ENCODE measurements at places on chromosomes 7 and 10.

DNA sequence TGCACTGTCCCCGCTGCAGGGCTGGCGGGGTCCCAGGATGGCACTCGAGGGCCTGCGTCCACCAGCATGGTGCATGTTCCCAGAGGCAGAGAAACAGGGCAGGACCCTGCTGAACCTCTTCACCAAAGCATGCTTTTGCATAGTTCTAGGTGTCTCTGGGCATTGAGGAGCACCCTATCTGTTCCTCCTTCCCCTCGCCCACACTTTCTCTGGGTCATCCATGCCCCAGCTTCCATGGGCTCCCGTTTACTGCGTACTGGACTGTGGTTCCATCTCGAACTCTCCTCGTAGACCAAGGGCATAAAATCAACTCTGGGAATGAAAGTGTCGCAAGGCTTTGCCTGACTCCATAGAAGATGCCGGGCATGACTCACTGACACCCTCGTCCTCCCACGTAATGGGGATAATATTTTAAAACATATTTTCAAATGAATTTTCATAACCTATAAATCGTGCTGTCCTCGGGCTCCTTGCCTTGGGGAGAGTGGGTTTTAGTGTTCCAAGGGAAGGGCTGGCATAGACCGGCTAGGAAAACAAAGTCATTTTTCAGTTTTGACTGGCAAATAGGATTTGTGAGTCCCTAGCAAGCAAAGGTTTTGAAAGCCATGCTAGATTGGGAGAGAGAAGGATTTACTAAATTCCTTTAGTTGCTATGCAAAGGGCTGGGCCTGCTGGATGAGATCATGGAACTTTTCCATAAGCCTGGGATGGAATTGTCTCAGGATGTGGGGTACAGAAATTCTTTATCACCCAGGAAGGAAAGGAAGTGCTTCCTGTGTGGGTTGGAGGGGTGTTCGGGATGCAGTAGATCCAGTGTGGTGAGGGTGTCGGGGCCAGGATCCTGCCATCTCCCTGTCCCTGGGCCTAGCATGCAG is 498.7 kb upstream of the MKI67 start:
- no peak for DNase-seq

GRCh38 chr7:31776616-31777015 is 89.6 kb downstream of the PPP1R17 start:
- DNase-seq, result no peak

DNA sequence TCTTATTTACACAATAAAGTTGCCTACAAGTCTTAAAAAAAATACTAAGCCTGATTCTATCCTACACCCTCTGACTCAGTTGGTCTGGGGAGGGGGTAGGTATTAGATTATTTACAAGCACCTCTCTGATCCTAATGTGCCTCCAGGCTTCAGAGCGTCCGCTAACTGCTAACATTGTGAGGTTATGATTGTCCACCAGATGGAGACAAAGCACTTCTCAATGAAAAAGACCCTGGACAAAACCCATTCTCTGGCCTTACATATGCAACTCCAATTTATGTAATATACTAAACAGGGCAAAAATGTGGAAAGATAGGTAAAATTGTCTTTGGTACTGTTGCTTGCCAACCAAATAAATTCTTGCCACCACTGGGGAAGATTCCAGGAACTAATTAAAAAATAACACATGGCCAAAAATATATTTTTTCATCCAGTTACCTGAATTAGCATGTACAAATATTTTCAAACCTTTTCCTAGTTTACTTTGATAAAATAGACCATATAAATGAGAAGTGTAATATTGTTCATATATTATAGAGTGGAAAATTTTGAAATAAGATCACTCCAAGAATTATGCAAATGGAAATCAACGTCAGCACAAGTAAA is 92.4 kb downstream of the KIF20B start:
- DNase-seq, result peak; percentile 66

GRCh38 chr10:27030060-27030459 is 70.2 kb downstream of the ANKRD26 start:
- no peak for DNase-seq

GRCh38 chr10:88938039-88938438 is 14.5 kb downstream of the ACTA2 start:
- DNase-seq, result no peak

DNA sequence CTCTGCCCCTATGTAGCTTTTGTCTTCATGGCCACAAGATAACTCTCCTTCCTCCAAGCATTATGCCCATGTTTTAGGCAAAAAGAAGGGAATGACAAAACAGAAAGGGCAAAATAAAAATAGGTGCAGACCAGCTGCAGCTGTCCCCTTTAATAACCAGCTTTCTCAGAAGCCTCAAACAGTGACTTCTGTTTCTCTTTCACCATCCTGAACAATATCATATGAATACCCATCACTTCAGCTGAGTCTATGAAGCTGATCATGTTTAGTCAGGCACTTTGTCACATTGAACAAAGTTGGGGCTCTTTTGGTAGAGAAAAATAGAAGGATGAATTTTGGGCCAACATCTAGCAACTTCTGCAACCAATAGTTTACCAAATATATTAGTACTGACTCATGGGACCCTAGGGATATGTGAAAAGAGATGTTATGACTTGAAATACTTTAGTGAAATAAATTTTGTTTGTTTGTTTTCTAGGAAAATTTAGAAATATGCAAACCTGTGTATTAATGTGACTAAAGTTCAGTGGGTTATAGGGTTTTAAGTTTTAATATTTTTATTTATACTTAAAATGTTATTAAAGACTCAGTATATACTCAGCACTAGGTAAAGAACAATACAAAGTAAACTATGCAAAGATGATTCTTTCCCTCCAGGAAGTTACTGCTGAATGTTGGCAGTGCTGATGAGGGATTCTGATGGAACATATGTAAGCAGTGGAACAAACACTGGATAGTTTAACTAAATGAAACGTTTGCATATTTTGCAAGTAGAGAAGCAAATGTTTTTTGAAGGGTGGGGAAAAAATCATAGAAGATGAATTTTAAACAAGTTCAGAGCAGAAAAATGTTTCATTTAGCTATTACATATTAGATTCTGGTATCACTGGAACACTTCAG is 133.7 kb downstream of the FOXP2 start:
- no peak for DNase-seq

DNA sequence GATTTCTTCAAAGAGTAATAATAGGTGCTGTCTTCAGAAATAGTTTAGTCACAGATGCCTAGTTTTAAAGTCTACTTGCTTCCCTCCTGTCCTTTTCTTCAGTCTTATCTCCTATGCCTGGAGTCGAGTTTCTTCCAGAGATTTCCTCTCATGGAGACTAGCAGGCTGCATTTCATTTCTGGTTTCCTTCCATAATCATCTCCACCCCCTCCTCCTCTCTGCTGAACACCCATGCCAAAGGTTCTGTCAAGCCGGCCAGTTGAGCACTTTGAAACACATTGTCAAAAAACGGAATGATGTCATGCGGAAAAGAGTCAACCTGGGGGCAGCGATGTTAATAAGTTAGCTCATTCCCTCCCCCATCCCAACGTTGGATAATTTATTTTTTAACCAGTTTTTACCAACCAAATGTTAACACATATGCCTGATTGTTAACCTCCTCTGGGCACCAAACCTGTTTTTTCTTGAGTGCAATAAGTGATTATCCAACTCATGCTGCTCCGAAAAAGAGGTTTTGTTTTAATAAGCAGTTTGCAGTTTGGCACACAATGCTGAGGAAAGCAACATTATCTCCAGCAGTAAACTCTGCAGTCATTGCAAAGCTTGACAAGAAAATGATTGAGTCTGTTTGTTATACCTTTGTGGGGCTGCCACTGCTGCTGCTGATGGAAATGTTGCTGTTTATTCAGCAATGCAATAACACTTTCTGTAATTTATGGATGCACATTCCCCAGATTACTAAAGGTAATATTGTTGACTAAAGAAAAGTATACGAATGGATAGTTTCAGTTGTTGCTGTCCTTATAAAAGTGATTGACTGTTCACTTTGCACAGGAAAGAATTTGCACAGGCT is 161.6 kb downstream of the LRMDA start:
- no peak for DNase-seq

GRCh38 chr7:87316097-87316700 is 29.3 kb upstream of the CROT start:
- no peak for DNase-seq

GRCh38 chr7:47380325-47381133 is 201.4 kb downstream of the TNS3 start:
- no peak for DNase-seq

GRCh38 chr7:13725591-13725990 is 263.9 kb downstream of the ETV1 start:
- DNase-seq, result no peak

- DNase-seq, result no peak
Measured at GRCh38 chr7:106721816-106722785, 61.1 kb upstream of the CCDC71L start.

GRCh38 chr7:28688651-28689050 is 269.5 kb downstream of the TRIL start:
- DNase-seq, result no peak

DNA sequence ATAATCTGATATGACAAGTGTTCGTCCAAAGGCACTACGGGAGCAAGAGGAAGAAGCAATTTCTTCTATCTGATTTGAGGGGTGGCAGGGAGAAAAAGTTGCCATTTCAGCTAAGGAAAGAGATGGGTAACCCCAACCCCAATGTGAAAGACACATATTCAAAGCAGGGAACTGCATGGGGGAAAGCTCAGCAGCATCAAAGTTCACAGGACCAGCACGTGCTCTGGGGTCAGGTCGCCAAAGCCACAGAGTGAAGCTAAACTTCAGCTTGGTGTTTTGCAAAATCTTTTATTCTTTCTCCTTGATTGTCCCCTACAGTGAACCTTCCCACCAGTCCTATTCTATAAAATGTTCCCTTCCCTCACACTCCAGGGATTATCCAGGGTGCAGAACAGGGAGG is 112.8 kb upstream of the PPP2R2D start:
- DNase-seq, result no peak

- no peak for DNase-seq
Measured at GRCh38 chr7:27161214-27161720, 4.1 kb downstream of the HOXA9 start.

GRCh38 chr10:94673614-94674321 is 9.8 kb upstream of the CYP2C18 start:
- DNase-seq, result no peak

GRCh38 chr7:30765408-30765807 is 5.8 kb upstream of the MINDY4 start:
- no peak for DNase-seq

DNA sequence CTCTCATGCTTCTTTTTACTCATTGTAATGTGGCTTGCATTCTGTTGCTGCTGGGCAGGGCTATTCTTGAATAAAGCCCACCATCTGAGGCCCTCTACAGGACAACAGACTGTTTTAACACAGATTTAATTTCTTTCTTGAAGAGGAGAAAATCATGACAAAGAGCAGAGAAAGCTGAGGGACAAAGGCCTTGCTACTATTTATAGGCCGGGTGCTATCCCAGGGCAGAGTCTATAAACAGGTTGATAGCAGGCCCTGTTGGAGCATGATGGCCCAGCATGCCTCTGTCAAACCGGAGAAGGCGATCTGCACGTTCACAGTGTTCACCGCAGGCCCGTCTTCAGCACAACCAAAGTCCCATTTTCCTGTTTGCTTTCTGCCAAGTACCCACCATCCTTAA is 3.0 kb downstream of the VIPR2 start:
- no peak for DNase-seq

DNA sequence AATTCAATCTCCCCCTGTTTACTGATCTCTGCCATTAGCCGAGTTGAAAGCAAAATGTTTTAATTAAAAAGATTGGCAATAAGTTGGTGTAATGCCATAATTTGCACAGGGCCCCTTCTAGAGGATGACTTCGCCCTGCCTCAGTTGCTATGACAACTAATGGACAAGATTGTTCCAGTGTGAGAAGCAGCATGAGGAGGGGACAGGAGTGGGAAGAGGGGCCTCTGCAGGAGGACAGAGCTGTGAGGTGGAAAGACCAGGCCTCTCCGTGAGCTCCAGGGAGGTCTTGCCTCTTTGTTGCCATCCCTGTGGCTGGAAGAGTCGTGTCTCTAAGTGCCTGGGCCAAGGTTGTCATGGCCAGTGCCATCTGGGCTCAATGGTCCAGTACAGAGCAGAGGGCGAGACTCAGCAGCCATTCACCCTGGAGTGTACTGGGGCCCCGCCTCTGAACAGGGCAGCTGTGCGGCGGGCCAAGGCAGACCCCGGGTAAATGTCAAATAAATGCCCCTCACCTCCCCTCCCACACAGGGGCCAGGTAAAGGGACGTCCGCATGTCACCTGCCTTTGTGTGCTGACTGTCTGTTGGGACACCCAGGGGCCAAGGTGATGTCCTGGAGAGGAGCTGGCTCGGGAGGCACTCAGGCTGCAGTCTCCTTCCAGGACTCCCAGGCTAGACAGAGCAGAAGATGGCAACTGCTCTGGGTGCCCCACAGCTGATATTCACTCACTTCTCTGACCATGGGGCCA is 97.0 kb upstream of the RET start:
- DNase-seq, result no peak

GRCh38 chr10:46175296-46175695 is 111.5 kb upstream of the ANTXRL start:
- no peak for DNase-seq

DNA sequence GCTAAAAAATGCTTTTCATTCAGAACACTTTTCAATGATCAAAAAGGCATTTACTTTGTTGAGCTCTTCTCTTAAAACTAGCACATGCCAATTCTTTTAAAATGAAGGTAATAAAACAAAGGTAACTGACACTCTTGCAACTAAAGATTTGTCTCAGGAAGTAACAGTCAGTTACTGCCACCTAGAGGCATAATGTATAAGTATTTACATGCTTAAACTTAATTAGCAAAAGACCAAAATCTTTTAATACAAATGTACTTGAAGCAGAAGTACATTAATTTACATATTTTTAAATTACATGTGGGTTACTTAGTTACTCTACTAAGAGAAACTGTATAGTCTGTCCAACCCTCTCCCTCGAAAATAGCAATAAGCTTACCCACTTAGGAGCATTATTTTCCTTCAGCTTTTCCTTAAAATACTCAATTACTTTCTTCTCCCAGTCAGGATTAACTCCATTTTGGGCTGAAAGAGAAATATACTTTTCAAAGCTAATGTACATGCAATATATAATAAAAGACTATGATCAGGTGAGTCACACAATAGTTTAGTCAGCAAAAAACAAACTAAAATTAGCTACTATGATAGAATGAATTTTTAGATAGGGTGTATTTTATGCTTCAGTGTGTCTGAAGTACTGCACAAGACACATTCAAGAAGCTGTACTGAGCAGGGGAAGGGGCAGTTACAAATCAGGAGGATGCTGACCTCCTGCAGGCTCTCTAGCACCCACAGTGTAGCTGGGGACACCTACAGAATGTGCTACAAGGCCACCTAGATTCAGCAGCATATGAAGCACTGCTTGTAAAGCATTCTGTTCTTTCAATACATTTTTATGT is 13.0 kb downstream of the MCMBP start:
- DNase-seq, result peak; percentile 58

DNA sequence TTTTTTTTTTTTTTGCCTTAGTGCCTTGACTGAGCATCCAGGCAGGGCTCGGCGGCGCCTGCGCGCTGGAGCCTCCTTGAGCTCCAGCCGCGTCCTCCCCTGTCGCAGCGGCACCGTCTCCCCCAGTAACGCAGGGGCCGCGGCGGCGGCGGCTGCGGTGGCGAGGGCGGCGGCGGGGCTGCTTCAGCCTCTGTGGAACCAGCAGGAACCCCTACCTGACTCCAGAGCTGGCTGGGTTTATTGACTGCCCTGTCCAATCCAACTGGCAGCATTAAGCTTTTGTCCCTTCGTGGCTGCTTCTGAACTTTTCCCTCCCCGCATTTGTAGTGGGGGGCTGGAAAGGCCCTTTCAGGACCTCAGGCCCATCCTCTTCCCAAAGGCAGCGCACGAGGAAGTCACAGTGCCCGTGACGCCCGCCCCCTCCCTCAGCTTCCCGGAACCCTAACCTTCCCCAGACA is at the start of gene GPR85:
Gene GPR85 (minus strand): TSS at position 397 of the 458 bp plus-strand sequence. CDS start 2,106 bp downstream, outside the sequence.
- DNase-seq, result no peak

All from CD4-positive, alpha-beta T cell treated with Interleukin-4 for 4 hours (primary cell).